ENCODE measurements at places on chromosomes 7 and 10.

GRCh38 chr7:53984776-53985175, 557.4 kb upstream of the VSTM2A start:
- no peak for DNase-seq

DNA sequence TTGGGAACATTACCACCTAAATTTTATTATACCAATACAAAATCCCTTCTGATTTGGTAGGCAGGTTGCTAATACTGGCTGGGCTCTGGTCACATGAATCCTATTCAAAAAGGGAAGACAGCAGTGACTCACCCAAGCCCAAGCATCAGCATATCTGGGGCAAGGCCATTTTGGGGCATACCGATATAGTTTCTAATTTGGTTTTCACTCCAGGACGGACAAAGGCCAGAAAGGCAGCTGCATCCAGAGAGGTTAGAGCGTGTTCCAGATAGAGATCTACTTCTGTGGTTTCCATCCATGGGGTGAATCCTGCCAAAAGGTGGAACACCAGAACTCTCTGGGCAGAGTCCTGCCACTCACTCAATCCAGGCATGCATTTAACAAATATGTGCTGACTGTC, 335.8 kb downstream of the ELMO1 start:
- DNase-seq: no peak

DNA sequence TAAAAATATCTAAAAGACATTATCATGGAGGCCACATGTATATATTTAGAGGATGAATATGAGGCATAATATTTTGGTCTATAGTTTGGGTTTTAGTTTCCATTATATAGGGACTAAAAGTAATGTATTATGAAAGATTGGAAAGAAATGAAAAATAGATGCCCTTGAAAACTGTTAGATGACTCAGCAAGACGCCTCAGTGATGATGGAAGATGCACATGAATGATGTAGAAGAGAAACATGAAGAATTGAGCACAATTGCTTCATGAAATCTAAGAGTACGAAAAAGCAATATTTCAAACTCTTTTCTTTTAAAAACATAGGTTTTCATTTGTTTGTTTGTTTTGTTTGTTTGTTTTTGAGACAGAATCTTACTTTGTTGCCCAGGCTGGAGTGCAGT, 89.8 kb downstream of the ARL4A start:
- no peak for DNase-seq

GRCh38 chr7:16657656-16658279, 11.8 kb downstream of the BZW2 start:
- peak; percentile 58 for DNase-seq

DNA sequence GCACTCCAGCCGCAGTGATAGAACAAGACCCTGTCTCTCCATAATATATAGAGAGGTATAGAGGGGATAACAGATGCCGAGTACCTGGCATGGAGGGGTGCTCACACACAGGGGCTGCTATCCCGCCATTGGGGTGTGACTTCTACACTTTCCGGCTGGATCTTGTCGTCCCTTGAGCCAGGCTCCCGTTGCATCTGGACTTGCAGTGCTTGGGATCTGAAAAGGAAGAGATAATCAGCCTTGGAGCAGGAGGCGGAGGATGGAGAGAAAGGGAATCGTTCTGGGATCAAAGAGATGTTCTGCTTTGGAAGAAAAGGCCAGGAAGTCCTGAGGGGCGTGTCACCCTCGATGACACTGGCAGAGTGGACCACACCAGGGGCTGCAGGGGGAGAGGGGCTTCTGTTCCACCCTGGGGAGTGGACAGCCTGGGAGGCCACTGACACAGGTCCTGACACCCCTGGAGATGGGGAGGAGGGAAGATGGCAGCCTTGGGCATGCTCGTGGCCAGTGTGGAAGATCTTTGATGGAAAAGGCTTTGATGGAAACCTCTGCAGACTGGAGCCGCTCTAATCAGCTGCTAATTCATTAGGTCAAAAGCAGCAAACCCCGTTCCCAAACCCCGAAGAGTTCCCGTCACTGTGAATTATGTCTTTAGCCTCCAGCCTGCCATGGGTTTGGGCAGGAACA, 85.1 kb downstream of the CARD11 start:
- no peak for DNase-seq

DNA sequence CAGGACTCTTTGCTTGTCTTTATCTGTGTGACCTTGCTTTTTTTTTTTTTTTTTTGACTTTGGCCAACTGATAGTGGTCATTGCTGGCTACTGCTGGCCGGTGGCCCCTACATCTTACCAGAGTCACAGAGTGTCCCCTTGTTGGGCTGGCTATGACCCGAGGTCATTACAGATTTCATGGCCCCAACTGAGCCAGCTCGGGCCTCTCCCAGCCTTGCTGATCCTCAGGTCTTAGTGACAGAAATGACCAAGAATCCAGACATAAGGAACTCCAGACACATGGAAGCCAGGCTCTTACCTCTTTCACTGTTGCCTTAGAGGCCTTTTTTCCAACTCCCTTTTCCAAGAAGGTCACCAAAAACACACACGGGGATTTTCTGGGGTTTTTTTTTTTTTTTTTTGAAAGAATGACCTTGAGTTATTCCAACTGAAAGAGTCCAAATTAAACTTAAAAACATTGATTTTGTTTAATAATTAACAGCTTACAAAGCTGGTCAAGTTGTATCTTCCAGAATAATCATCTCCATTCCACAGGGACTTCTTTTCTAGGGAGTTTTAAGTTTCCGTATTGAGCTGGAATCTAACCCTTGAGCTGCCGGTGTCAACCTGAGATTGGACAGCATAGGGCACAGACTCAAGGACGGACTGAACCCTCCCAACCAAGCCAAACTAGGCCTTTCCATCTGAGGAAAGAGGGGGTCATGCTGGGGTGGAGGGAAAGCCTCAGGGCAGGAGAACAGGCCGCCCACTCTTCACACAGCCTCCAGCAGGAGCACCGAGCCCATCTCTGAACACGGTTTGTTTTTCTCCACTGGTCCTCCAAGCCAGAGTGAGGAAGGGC, 43.8 kb downstream of the PIK3AP1 start:
- DNase-seq: no peak

DNA sequence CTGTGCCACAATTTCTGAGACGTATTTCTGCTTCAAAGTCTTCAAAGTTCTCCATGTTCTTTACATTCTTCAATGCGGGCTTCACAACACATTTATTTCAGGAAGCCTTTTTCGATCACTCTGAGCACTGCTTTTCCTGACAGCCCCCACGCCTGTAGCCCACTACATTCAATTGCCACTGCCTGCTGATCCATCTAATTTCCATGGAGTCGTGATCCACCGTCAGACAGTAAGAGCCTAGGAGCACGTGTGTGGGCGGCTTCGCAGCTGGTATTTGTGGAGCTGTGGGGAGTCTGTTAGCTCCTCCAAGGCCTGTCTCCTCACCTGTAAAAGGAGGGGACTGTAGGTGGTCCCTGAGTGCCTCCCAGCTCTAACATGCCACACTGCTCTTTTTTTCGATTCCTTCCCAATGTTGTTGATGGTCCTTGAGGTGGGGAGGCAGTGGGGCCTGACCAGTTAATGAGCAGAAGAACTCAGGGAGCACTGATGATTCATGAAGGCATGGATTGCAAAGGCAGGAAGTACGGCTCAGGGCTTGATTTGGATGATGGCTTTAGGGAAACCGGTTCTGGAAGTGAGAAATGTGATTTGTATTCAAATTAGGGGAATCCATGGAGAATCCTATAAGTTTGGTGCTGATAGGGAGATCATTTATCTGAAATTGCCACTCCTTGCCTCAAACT, 401.1 kb upstream of the PODXL start:
- DNase-seq: no peak

- DNase-seq: no peak
Observed at GRCh38 chr7:14821757-14822480, 80.6 kb downstream of the DGKB start.

DNA sequence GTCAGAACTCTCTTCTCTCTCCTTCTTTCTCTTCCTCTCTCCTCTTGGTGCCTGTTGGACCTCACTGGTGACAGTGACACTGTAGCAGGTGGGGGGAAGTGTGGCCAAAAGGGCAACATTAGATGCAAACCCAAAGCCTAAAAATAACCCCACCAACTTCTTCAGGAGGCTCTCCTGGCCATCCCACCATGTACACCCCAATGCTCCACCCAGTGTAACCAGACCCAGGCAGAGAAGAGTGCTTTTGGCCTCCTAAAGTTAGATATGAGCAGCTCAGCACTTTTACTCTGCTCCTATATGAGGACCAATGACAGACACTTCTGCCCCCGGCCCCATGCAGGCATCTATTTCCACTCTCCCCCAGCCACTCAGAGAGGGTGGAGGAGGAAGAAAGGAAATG, 5.5 kb downstream of the MYOZ1 start:
- DNase-seq: no peak

GRCh38 chr10:78378192-78378591, 344.5 kb downstream of the RPS24 start:
- DNase-seq: no peak

- peak; percentile 38 for DNase-seq
Observed at GRCh38 chr10:77494327-77494726, 143.3 kb downstream of the KCNMA1 start.

- no peak for DNase-seq
Observed at GRCh38 chr10:70615784-70616522, 13.4 kb upstream of the PRF1 start.

- DNase-seq: no peak
Observed at GRCh38 chr10:12025591-12025990, 17.0 kb downstream of the UPF2 start.

GRCh38 chr7:44634187-44634838, 27.9 kb downstream of the OGDH start:
- no peak for DNase-seq

GRCh38 chr10:74051736-74052342, 53.9 kb downstream of the VCL start:
- DNase-seq: no peak

- no peak for DNase-seq
Observed at GRCh38 chr10:96891840-96892239, 59.7 kb downstream of the LCOR start.

- peak; percentile 76 for DNase-seq
Observed at GRCh38 chr7:78254726-78255055, 456.1 kb downstream of the PHTF2 start.

- no peak for DNase-seq
Observed at GRCh38 chr10:70834021-70834420, 18.3 kb downstream of the SGPL1 start.

DNA sequence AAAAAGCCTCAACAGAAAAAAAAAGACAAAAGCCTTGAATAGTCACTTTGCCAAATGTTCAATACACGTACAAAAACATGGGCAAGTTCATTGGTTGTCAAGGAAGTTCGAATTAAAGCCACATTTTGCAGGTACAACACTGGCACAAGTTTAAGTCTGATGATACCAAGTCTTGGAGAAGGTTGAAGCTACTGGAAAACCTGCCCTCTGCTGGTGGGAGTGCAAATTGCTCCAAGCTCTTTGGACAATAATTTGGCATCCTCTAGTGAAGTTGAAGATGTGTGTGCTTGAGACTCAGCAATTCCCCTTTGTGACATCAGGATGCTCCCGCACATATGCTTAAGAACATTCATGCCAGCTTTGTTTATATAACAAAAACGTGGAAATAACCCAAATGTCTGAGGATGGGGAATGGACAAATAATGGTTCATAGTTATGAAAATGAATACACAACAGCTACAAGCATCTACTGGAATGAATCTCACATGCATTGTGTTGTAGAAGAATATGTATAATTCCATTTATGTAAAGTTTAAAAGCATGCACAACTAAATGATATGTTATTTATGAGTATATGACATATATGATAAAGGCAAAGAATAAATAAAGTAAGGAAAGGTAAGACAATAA, 120.0 kb upstream of the PLPP4 start:
- peak; percentile 42 for DNase-seq

- DNase-seq: no peak
Observed at GRCh38 chr10:76050291-76050625, 618.8 kb downstream of the LRMDA start.

GRCh38 chr7:137715121-137715520, 131.7 kb downstream of the DGKI start:
- no peak for DNase-seq

GRCh38 chr10:123475466-123475865, 190.7 kb upstream of the GPR26 start:
- DNase-seq: no peak

DNA sequence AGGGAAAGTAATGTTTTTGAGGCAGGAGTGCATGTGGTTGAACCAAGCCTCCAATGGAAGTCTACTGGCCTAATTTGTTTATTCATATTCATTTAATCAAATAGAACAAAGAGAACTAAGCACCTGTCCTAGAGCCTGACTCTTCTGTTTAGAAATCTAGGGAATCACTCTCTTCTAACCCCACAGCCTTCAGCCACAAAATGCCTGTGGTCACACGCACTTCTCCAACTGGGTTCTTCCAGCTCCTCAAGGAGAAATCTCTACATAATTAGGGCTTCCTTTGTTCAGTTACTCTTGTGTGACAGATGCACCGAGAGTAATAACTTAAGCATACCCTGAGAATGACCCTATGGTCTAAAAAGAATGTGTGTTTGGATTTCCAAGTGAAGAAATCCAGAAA, 133.7 kb upstream of the NAMPT start:
- DNase-seq: no peak

DNA sequence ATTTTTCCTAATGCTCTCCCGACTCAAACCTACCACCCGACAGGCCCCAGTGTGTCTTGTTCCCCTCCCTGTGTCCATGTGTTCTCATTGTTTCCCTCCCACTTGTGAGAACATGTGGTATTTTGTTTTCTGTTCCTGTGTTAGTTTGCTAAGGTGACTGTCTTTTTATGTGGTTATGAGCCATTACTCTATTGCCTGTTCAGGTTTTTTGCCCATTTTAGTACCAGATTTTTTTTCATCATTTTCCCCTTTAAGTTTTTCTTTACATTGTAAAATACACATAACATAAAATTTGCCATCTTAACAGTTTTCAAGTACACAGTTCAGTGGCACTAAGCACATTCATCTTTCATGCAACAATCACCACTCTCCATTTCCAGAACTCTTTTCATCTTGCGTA, 133.5 kb downstream of the GPR158 start:
- no peak for DNase-seq

DNA sequence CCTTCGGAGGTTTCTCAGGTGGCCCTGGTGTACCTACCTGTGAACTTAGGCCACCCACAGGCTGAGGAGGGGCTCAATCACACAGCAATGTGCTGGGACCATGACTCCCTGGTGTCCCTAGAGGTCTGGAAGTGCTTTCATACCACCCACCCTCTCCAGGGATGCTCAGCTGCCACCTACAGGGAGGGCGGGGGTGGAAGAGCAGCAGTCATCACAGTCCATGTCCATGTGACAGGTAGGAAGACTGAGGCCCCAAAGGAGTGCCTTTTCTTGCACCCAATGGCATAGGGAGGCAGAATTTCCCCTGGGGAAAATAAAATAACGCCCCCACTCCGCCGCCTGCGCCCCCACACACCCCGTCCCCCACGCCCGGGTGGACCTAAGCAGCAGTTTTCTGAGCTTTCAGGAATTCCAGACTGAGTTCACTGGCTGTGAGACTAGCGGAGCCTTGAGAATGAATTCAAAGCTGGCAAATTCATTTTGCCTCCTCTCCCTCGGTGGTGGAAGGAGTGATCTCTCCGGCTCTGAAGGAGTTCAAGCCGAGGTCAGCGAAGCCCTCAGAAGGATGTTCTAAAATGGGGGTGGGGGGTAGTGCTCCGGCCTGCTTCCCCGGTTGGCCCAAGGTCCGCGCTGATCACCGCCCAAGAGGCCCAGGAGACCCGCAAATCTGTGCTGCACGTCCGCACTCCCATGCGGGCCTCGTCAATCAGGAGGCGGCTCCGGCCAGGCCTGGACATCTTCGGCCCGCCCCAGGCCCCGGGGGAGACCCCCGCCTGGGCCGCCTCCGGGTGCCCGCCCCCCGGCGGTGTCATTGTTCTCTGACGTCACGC, 2.1 kb upstream of the ZMIZ1 start:
- peak; percentile 43 for DNase-seq

GRCh38 chr10:12614177-12614995, 265.0 kb downstream of the CAMK1D start:
- DNase-seq: peak; percentile 71

- DNase-seq: no peak
Observed at GRCh38 chr10:93090619-93091018, 16.9 kb downstream of the CYP26A1 start.
